ENCODE measurements at places on chromosomes 4 and X.

DNA sequence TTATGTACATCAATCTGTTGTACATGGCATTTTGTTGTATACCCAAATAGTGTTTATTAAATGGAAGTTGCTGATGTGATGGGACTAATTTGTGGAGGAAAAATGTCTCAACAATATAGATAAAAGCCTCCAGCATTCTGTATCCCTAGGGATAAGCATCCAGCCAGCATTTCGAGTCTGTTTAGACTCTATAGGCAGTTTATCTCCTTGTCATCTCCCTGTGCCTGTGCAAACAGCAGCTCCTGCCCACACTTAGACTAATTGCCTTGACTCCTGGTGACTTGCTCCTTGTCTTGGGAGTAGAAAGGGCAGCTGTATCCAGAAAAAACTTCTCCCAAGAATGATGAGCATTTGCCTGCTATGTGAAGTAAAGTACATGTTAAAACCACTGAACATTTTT is 83.8 kb downstream of the DOCK11 start:
- DNase-seq: no peak

- DNase-seq: no peak
Observed at GRCh38 chrX:110276778-110277177, 41.1 kb downstream of the AMMECR1 start.

DNA sequence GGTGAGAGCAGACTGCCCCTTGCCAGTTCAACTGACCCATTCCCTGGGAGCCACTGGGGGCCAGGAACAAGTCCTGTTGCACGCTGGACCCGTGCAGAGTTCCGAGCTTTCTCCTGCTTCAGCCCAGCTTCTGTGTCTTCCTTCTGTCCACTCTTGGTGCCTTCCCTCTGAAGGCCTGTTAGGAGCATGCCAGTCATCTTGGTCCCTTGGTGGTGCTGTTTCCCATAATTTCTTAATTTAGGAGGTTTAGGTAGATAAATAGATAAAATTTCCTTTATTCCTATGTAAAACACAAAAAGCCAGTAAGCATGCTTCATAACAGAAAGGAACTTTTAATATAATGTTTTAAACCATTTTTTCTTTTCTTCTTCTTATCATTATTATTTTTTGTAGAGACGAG is 672.7 kb downstream of the CCSER1 start:
- DNase-seq: no peak

DNA sequence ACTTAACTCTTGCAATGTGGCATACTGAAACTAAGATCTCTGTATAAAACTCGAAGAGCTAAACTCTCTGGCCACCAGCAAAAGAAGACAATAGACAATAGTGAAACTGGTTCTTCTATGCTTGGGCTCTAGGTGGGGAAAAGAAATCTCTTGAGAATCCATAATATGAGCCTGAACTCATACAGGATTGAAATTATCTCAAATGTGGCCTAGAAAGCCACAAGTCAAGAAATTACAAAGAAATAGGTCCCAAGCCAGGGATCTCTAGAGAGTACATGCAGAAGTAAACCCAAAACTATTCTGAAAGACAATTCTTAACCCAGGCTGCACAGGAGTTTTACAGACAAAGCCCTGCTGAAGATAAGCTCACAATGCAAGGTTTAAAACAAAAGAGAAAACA is 127.4 kb downstream of the ANAPC10 start:
- DNase-seq: no peak

- no peak for DNase-seq
Observed at GRCh38 chr4:181443021-181443420, 800.2 kb upstream of the TENM3 start.

DNA sequence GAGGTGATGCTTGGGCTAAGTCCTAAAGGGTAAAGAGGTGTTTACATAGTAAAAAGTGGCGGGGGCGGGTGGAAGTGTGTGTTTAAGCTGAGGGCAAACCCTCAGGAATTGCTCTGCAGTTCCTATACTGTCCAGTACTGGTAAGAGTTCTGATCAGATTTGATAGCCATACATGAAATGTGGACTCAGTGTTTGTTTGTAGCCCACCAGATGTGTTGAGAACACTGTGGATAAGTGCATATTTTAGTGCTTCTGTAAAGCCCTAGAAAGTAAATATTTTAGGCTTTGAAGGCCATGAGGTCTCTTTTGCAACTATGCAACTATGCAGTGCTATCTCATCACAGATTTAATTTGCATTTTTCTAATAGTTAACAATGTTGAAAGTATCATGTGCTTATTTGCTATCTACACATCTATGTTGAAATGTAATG is 80.7 kb upstream of the EOLA2 start:
- DNase-seq: no peak

- no peak for DNase-seq
Observed at GRCh38 chr4:15333692-15334633, 93.9 kb upstream of the C1QTNF7 start.
